Hepatic stellate cell (primary cell): ENCODE measurements at places on chromosomes 6 and 20.

DNA sequence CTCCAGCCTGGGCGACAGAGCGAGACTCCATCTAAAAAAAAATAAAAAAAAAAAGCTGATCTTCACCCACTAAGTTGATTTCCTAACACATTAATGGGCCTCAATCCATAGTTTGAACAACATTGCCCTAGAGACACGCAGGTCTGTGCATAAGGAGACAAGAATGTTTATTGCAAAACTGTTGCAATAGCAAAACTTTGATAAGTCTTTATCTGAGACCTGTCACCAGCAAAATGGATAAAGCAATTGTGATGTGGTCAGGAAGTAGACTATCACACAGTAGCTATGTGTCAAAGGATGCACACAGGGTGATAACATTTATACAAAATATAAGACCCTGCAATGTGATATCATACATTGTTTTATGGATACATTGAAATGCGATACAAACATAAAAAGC, 4.2 kb upstream of the ITPR3 start:
- DNase-seq, result no peak

- peak; percentile 24 for DNase-seq
Observed at GRCh38 chr6:163405412-163406309, 8.9 kb upstream of the QKI start.

GRCh38 chr6:47967843-47968242, 143.2 kb downstream of the PTCHD4 start:
- no peak for DNase-seq

DNA sequence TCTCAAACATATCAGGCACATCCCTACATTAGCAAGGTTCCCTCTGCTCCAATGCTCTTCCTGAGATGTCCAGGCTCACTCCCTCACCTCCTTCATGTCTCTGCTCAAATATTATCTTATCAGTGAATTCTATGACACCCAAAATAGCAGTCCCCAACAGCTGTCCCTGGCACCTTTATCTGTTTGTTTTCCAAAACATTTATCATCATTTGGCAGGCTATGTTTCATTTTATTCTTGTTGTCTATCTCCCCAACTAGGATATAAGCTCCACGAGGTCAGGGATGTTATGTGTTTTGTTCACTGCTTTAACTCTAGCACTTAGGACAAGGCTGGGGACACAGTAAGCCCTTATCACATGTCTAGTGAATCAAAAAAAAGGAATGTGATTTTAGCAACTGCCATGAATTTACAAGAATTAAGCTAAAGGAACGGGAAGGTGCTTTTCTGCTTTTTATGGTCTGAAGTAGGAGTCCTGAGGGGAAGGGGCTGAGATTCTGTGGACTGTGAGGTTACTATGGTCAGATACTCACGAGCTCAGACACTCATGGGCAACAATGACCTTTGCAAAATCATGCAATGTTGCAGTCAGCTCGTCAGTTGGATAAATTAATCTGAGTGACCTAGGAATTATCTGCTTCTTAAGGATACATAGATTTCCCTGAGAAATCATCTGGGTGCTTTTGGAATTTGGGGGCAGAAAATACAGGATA, 1.9 kb upstream of the IL22RA2 start:
- no peak for DNase-seq

GRCh38 chr20:4160761-4161305, 145.5 kb upstream of the RNF24 start:
- no peak for DNase-seq
